Foreskin fibroblast (primary cell): ENCODE measurements at places on chromosomes 12 and 14.

- no peak for DNase-seq
These were observed 3.8 kb downstream of the VSX2 start for GRCh38 chr14:74243051-74243450.

DNA sequence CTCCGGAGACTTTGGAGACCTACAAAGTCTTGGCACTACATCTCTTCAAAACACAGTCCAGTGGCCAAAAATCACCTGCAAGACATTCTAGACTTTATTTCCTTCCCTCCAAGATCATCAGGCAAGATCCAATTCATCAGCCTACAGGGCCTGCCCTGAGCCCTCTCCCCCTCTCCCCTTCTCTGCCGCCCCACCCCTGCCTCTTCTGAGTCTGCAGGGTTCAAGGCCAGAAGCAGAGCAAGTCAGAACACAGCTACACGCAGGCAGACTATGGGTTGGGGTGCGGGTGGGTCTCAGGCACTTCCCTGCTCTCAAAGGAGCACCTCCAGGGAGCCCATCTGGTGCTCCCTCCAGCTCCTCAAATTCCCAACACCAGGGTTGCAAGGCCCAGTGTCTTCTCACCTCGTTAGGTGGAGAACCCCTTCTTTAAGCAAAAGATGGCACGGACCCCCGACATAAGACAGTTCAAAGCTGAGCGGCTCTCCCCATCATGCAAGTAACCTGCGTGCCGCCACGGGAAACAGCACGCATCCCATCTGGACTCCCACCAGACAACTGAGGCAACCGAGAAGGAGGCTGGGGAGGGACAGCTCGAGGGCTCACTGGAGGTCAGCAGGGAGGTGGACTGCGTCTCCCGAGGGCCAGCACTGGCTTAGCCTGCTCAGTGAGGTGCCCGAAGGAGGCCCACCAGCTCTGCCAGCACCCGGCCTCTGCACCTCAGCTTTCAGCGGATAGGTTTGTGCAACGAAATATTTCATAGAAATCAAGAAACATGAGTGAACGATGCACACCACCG lies 5.6 kb upstream of the INF2 start:
- DNase-seq = no peak

DNA sequence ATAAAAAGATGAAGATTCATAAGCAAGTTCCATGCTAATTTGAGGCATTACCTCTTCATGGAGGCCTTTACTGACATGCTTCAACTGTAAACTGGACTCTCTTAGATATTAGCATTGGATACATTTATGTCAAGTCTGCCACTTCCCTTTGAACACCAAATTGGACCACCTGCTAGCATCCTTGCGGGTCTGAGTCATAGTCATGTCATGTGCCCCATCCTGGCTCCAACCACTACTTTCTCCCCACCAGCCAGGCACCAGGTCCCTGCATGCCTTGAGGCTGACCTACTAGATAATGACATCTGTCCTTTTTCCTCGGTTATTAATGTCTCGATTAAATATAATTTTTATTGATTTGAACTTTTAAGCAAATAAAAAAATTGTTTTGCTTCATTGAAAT lies 32.9 kb upstream of the EEA1 start:
- DNase-seq = no peak

DNA sequence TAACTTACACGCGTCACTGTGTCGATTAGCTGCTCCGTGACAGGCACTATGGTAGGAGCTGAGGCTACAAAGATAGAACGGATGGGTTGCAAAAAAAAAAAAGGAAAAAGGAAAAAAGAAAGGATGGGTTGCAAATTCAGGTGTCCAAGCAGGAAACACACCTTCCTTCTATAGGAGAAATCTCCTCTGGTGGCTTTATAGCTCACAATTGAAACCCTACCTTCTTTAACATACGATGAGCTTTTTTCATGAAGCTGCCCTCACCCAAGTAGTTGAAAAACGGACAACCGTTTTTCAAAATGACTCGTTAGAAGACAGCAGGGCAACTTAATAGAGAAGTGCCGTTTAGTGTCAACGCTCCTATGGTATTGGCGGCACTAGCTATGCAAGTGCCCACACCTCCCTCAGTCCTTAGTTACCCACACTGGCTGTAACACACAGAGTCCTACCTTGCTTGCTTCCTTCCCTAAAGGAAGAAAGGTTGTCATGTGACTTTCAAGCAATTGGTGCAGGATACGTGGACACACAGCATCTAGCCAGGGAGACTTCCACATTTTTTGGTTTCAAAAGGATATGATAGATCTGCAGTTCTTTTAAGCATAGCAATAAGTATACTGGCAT lies 682 bp upstream of the TRIP11 start:
- peak; percentile 9 for DNase-seq

- no peak for DNase-seq
These were observed 3.5 kb upstream of the NCKAP5L start for GRCh38 chr12:49831717-49832116.

DNA sequence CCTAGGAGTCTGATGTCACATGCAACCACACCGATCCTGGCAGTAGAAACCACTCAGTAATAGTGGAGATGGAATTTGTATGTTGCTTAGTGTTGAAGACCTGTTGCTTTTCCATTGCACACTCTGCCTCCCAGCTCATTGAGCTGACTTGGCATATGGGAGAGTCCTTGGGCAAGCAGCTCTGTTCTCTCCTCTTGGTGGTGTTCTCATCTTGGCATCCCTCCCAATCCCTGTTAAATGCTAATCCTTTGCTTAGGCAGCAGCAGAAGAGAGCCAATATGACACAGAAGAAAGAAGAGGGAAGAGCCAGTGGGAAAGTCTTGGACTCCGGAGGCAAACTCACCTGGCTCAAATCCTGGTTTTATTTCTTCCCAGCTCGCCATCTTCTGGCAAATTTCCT lies 178.0 kb upstream of the CAND1 start:
- no peak for DNase-seq

DNA sequence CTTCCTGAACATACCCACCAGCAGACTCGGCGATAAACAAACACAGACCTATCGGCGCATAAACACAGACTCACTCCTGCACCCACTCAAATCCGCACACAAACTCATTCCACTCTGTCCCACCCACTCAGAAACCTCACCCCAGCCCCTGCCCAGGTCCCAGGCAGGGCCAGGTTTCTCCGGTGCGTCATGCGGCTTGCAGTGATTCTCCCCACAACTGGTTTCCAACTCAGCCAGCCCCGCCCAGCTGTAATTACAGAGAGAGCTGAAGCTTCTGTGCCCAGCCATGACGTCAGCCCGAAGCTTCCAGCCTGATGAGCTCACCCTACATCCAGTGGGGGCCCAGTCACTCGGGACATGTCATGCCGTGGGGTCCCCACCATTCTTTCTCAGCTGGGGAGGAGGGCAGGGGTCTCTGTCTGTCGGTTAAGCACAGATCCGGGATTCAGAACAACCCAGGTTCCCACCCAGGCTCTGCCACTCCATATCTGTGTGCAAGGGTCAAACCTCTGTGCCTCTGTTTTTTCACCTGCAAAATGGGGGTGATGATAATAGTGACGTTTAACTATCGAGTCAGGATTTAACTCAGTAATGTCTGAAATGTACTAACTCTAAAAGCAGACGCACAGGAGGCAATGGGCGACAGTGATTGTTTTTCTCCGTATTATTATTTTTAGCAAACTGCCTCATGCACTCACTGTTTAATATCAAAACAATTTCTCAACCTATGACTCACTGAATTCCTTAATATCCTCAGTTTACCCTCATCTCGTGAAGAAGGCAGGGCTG lies 2.3 kb upstream of the HSPB8 start:
- DNase-seq = peak; percentile 39

DNA sequence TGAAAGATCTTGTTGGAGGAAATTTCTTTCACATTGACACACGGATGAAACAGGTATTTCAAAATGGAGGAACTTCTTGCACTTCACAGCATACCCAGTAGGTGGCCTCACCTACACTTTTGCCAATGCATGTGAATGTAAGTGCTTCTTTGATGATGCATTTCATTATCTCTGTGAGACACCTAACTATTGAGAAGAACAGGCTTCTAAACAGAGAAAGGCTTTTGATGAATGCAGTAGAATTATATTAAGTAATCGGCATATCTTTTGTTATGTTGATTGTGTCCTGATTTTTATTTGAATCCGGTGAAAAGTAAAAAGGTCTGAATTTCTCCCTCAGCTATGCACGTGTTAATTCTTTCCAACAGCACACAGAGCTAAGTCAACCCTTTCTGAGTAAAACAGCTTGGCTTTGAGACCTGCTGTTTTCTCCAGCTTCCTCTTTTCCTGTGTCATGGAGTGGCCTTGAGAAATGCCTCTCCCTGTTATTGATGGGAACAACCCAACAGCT lies 399.0 kb downstream of the NAV3 start:
- DNase-seq = peak; percentile 29

- DNase-seq = no peak
These were observed 6.2 kb downstream of the PLEK2 start for GRCh38 chr14:67405771-67406170.

GRCh38 chr12:124469193-124469888 lies 98.1 kb downstream of the NCOR2 start:
- no peak for DNase-seq

DNA sequence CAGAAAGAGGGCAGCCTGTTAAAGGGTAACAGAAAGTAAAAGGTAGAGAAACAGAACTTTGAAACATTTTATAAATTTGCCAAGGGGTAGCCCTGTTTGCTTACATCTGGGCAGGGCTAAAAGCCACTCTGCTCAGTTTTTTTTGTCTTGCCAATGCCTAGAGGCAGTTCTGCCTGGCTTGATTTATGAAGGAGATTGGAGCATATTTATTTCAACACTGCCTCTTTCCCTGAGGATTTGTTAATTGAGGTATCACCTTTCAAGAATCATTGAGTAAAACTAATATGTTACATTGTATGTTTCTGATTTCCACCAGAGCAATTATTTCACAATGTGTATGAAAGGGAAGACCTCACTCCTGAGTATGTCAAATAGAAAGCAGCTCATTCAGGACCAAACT lies 160.8 kb downstream of the GXYLT1 start:
- no peak for DNase-seq

DNA sequence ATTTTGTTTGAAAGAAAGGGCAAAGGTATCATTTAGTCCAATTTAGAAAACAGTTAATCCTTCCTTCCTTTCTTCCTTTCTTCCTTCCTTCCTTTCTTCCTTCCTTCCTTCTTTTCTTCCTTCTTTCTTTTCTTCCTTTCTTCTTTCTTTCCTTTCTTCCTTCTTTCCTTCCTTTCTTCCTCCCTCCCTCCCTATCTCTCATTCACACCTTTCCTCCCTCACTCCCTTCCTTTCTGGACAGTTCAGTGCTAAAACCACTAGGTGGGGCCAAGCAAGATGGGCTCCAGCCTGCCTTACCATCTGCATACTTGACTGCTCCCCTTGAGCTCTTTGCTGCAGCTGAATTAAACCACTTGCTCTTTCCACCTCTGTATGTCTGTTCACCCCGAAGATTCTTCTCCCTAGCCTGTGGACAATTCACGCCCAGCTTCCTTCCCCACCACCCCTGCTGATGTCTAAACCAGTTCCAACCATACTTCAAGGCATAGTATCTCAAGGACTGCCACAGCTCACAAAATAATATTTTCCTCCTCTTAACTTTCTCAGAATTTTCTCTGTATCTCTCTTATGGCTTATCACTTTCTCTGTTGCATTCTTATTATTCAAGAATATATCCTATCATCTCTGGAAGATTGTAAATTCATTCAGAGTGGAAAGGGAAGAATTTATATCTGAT lies 78.0 kb downstream of the DBX2 start:
- peak; percentile 3 for DNase-seq

- DNase-seq = peak; percentile 93
These were observed 17.1 kb upstream of the OR10P1 start for GRCh38 chr12:55619354-55620138.

DNA sequence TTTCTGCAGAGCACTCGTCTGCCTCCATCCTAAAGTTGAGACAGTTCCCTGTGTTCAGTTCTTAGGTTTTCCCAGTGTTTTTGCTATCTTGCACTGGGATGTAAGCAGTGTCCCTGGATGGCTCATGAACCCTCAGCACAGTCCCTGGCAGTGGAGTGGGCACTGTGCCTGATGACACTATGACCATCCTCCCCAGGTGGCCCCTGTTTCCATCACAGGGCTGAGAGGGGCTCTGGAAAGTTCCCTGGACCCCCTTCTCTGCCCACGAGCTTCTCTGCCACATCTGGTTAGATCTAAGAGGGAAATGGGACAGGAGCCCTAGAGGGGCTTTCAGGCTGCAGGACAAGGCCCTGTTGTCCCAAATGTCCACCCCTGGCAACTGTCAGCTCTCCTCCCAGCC lies 249.8 kb upstream of the SFSWAP start:
- DNase-seq = no peak

DNA sequence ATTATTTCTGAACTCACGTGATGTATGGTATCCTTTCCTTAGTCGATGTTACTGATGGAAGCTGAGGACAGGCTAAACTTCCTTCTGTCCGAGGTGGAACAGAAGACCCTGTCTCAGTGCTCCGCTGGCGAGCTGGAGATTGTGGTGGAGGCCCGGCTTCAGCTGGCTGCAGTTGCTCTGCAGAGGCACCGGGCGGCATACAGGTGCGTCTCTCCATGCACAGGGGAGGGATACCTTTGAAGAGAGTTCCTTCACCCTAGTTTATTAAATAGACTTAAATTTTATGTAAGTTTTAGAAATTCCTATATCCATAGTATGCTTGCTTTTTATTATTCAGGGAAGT lies 186.7 kb upstream of the NEDD1 start:
- no peak for DNase-seq

GRCh38 chr12:46744283-46744682 lies 81.5 kb downstream of the SLC38A4 start:
- DNase-seq = peak; percentile 23

DNA sequence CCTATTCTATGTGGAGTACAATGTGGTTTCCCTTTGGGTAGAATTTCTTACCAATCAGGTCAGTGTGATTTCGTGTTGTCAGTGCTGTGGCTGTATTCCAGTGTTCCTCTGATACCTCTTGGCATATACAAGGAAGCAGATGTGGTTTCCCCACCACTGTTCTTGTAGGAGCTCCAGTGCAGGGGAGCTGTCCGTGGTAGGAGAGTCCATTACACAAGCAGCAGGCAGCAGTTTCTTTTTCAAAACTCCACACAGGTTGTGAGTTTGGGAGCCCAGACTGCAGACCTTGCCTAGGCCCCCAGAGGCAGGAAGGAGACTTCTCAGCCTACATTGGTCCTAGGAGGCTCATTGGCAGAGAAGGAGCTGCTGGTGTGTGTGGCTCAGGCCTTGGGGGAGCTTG lies 452.8 kb downstream of the AACS start:
- DNase-seq = no peak

DNA sequence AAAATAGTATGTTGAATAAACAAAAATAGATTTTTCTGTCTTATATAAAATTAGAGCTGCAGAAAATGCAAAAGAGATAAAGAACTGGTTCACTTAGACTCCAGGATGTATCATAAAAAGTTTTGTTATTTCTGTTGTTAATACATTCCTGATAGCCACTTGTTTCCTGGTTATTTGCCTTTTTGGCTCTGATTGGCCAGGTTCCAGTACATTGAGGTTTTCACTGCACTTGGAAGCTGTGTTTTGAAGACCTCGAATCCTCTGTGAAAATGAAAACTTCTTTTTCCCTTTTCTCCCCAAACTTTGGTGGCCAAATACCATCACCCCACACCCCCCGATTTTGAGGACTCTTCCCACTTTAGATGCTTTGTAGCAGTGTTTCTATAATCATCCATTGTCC lies 525.3 kb downstream of the MED13L start:
- DNase-seq = peak; percentile 68

- DNase-seq = peak; percentile 59
These were observed 465.2 kb downstream of the PCNX1 start for GRCh38 chr14:71372411-71372838.
